NCI-H1436 treated with DMSO at 0.1 percent for 48 hours (cell line): ENCODE measurements at places on chromosomes 16 and 17.

DNA sequence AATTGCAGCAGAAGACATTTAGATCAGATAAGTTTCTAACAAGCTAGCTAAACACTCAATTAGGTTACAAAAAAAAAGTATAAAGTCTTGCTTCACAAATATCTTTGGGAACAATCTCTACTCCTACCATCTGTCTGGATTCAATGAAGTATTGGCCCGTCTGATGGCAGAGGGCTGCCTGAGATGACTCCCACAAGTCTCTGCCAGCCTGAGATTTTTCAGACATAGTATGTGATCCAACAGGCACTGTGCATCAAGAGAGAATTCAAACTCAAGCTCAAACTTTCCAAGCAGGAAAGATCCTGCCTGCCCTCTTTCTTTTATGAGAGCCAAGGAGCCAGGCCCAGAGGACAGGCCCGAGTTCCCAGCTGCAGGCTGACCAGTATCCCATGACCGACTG lies 22.6 kb downstream of the SLC39A11 start:
- no peak for DNase-seq

GRCh38 chr16:61813339-61813738 lies 222.9 kb downstream of the CDH8 start:
- no peak for DNase-seq

DNA sequence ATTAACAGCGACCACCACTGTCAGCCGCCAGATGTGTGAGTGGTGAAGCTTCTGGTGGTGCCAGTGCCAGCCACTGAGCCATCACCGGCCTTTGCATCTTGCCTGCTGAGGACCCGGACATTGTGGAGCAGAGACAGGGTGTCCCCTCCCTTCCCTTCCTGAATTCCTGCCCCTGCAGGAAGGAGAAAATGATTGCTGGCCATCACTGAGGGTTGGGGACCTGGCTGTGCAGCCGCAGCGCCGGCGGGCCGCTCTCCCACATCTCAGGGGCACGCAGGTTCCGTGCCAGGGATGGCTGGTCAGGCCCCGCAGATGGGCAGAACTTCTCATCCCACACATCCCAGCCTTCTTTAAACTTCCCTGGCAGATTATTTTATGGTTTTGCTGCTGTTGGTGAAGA lies 56.5 kb downstream of the RPTOR start:
- DNase-seq, result no peak

GRCh38 chr17:50448643-50449042 lies 20.0 kb downstream of the CHAD start:
- no peak for DNase-seq

GRCh38 chr16:2792940-2793339 lies 5.3 kb upstream of the PRSS41 start:
- no peak for DNase-seq

DNA sequence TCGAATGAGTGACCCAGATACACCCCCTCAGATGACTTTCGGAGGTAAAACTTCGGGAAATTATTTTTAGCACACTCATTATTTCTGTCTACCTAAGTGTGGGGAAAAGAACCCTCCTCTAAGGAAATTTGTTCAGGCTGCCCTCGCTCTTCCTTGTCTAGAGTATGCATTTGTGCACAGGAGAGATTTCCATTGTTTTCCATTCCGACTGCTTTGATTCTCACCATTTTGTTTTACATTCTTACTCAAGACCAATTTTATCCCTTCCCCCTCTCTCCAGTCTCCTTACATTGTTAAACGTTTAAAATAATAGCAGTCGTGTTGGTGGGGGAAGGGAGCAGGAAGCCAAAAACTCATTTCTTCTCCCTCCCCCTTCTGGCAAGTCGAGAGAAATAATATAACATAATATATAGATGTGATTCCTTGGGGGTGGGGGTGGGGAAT lies 1.5 kb upstream of the CHD3 start:
- DNase-seq, result no peak

DNA sequence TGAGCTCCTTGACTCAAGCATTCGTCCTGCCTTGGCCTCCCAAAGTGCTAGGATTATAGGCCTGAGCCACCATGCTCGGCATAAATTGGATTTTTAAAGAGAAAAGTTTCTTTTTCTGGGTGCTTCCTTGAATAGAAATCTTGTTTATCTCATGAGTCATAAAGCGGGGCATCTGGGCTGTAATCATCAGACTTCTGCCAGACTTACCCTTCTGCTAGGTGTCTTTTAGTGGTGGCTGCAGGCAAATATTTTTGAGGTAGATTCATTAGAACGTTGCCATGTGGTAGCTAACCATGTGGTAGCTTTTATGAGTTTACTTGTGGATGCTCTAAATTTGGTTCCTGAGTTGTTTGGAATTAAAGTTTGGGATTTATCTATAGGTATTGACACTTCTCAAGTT lies 13.4 kb downstream of the PGS1 start:
- DNase-seq, result no peak

DNA sequence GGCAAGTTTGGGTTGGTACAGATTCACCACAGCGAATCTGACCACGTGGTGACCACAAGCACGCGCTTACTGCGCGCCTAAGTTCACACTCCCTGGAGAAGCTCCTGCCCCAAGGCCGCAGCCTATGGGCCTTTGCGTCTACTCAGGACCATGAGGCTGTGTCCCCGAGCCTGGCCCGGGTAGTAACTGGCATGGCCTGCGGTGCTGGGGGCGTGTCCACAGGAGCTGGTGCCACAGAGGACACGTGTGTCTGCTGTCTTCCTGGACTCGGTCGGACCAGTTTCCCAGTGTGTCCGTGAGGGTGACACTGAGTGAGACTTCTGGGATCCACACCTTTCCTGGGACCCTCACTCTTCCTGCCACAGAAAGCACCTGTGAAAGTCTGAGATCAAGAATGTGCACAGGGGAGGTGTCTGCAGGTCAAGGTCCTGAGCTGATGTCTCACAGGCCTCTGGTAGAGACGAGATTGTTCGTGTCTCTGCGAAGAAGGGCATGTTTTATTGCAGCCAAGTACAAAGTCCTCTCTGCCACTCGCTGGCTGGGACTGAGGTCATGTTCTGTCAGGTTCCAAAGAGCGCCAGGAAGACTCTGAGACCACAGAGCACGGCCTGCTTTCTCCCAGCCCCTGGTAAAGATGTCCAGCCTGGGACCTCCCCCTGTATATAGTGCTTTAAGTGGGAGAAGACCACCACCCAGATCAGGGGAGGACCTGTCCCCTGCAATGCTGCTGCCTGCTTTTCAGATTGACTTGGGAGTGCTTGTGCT lies 25.2 kb upstream of the CAPN15 start:
- no peak for DNase-seq

DNA sequence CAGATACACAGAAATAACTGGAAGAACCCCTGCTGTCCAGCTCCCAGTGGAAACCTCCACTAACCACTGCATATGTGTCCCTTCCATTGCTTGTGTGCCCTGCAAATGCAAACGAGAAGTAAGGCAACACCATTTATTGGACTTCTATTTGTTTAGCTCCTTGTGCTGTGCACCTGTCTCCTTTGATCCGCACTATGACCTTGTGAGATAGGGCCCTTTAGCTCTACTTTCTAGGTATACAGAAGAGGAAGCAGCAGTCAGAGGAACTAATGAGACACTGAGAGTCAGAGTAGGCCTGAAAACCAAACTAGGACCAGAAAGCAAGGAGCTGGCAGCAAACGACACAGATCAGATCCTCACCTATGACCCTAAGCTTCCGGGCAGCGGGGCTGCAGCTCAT lies 22.4 kb downstream of the SOX9 start:
- no peak for DNase-seq

DNA sequence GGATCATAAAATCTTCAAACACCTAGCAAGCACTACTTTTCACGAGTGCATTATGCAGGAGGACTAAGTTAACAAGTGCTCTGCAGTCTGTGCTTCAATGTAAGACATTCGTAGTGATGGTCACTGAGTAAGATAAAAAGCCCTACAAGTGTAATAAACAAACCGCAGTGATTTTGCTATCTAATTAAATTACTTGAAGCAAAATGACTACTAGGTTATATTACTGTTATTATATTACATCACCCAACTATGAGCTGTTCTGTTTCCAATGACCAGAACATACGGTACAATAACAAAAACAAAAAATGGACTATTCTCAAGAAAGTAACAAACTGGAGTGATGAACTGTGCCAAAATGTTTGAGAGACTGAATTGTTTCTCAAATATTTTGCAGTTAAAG lies 11.2 kb downstream of the KLHL10 start:
- no peak for DNase-seq

DNA sequence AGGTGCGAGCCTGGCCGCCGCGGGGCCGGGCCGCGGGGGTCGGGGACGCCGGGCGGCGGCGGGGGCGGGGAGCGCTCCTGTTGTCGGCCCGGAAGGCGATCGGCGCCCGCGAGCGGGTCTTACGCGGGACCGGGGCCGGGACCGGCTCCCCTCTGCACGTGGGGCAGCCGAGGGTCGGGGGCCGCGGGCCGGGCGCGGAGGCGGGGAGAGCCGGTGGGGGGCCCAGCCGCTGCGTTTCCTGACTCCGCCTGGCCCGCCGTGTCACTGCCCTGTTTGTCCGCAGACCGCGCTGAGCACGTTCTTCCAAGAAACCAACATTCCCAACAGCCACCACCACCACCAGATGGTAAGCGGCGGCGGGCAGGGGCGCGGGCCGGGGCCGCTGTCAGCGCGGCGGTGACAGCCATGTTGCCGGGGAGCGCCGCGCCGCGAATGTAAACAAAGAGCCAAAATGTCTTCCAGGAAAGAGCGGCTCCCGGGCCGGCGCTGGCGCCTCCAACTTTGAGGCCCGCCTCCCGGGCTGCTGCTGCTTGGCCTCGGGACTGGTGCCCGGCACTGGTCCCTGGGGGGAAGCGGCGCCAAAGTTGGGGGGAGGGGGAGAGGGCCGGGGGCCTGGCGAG lies 586 bp downstream of the UBALD2 start:
- DNase-seq, result no peak

DNA sequence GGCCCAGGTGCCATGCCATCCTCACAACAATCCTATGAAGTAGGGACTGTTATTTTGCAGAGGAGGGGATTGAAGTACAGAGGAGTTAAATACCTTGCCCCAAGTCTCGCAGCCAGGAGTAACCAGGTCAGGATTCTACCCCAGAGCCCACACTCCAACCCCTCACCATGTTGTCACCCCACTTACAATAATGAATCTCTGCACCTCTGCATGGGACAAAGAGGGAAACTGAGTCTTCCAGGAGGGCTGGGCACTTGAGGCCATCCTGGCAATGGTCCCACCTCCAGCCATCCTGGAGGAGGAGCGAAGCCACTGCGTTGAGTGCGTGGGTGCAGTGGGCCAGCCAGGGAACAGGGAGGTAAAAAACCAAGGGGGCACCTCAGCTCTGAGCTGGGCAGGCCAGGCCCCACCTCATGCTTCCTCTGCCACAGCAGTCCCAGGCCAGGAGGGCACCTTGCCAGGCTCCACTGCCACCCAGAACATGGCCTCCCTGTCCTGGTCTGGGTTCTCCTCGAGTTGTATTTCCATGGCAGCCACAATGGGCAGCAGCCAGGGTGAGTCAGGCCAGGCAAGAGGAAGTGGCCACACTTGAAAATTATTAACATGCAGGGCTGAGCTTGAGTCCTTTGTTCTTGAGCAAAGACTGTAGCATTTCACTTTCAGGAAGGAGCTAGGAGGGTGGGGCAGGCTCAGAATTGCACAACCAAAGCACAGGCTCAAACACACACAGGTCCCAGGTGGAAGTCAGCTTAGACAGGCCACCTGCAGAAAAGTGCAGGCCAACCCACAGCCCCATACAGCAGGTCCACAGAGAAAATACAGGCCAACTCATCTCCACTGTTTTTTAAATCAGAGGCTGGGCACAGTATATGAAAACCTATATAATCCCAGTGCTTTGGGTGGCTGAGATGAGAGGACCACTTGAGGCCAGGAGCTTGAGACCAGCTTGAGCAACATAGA lies 52.1 kb downstream of the CUEDC1 start:
- DNase-seq, result peak; percentile 48

DNA sequence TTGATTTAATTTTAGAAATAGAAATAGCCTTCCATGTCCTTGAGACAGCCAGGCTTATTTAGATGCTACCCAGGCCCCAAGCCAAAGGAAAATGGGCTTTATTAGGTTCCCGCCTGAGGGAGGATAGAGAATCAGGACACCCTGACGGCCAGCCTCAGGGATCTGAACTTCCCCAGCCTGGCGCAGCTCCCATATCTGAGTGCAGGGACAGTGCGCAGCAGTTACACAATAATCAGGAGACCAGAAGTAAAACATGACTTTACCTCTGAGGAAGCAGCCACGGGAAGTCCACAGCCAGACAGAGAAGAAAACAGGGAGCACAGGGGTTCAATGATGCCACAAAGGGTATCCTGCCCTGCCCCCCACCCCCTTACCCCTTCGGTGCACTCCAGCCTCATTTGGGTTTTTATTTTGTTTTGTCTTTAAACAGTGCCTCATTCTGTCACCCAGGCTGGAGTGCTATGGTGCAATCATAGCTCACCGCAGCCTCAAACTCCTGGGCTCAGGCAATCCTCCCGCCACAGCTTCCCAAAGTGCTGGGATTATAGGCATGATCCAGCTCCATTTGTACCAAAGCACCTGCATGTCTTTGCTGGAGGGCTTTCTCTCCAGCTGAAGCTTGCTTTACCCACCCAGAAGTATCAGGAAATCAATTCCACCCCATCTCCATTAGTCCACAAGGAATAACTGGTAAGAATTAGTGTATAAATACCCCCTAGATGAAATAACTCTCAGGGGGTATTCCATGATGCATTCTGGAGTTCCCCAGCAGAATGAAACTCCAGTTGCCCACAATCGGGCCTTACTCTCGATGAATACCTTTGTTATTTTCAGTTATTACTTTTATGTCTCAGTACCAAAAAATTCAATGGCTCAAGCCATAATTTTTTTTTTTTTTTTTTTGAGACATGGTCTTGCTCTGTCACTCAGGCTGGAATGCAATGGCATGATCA lies 21.9 kb downstream of the ORC6 start:
- no peak for DNase-seq

- DNase-seq, result no peak
These were observed 225.5 kb downstream of the LGALS9B start for GRCh38 chr17:20241855-20242254.

DNA sequence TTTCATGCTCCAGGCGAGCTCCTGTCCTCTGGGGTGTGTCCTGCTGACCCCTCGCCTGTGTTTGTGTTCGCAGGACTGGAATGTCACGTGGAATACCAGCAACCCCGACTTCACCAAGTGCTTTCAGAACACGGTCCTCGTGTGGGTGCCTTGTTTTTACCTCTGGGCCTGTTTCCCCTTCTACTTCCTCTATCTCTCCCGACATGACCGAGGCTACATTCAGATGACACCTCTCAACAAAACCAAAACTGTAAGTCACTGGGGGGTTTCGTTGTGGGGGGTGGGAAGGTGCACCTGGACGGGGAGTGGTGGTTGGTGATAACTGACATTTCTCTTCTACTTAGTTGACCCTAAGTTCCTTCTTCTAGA lies 58.3 kb downstream of the ABCC1 start:
- no peak for DNase-seq
